ENCODE measurements at places on chromosomes 5 and 9.
A peak's percentile ranks its signal among the peaks of the same experiment; 100 is the strongest.

- no peak for DNase-seq
Observed at GRCh38 chr9:8364026-8364752, 564.6 kb upstream of the DMAC1 start.

DNA sequence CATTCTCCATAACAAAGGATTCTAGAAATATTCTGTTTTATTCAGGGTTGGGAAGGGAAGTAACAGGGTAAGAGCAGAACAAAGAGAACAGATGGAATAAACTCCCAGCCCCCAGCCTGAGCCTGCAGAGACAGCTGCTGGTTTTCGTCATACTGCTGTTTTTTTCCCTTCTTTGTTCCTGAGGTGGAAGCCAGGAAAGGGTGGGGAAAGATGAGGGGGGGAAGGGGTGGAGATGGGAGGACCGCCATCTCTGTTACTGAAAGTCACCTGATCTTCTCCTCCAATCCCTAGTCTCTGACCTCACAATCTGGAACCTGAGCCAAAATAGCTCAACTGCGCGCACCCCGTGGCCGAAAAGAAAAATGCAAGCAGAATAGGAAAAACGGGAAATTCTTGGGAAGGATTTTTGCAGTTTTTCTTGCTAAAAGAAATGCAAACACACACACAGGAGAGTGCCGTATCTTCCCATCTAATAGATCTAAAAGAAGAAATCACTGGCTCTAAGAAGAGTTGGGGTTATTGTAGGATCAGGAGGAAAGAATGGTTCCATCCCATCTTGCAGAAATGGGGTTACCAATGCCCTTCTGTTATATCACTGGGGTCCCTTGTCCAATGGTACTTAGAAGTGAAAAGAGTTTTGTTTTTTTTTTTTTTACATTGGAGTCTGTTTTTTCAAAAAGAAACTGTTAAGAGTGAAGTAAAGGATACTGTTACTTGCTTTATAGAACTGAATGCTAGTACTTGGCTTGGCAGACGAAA is 57.9 kb downstream of the DIAPH1 start:
- peak; percentile 90 for DNase-seq

DNA sequence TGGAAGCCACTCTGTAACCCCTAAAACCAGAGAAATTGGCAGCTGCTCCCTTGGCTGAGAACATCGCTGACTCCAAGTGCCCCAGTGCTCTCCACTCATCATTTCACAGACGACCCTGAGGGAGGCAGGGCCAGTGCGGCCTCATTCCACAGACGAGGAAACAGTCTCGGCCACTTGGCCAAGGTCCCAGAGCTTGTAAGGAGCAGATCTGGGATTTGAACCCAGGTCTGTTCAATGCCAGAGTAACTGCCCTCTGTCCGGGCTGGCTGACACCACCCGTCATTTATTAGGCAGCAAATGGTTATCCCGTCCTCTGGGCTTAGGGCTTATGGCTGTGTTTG is 19.9 kb upstream of the IER5L start:
- no peak for DNase-seq

- no peak for DNase-seq
Observed at GRCh38 chr5:167816354-167816753, 475.1 kb upstream of the WWC1 start.

DNA sequence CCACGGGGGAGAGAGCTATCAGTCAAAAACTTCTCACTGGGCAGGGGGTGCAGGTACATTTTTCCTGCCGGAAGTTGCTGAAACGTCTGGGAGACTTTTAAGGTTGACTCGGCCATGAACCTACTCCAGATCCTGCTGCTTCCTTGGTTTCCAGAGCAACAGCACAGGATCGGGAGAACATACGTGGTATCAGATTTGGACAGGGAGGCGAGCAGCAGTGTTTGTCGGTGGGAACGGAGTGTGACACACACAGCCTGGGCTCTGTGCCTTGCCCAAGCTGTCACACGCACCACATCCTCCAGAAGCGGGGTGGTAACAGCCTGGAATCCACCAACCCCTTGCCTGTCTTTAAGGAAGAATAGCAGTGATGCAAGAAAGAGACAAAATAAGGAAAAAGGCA is 276.5 kb downstream of the SLIT3 start:
- DNase-seq, result no peak

DNA sequence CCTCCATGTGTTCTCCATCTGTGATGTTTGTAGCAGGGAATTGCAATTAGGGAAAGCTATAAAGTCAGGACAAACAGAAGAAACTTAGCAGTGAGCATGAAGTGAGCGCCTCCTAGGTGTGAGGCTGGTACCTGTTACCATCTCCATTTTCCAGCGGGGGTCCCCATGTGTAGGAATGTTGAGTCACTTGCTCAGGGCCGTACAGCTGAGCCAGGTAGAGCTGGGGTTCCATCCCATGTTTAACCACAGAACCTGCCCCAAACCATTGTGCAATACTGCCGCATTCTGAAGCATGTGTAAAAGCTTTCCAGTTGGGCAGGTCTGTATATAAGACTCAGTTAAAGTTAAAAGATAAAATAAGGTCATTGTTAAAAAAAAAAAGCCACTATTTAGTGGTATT is 62.7 kb downstream of the NDFIP1 start:
- no peak for DNase-seq

- DNase-seq, result no peak
Observed at GRCh38 chr5:108818613-108819272, 71.0 kb downstream of the FER start.

DNA sequence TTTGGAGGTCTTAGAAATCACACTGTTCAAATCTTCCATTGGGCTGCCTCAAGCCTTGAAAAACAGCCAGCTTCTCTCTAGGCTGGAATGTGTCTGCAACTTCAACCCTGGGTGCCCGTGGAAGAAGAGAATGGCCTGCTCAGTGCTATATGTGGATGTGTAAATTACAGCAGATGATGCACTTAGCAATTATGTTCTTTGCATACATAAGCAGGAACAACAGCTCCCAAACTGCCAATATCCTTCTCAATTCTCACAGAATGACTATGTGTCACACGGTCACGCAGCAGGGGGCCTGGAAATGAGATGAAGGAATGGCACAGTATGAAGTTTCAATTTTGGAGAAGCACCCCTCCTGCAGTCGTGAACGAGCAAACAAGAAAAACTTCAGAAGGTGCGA is 175.2 kb upstream of the SMARCA2 start:
- DNase-seq, result no peak

- DNase-seq, result no peak
Observed at GRCh38 chr5:5798041-5798440, 375.6 kb downstream of the ICE1 start.

- no peak for DNase-seq
Observed at GRCh38 chr5:51188001-51188591, 195.2 kb upstream of the ISL1 start.

GRCh38 chr5:115151208-115151805 is 18.4 kb downstream of the TRIM36 start:
- no peak for DNase-seq

- DNase-seq, result no peak
Observed at GRCh38 chr9:113143432-113144227, 7.2 kb upstream of the SLC31A2 start.

- DNase-seq, result peak; percentile 45
Observed at GRCh38 chr5:151592855-151593408, 1.8 kb upstream of the FAT2 start.

- DNase-seq, result no peak
Observed at GRCh38 chr5:141363952-141364660, at the start of gene PCDHGA5. Gene PCDHGA5 (plus strand): TSS chr5:141364162. CDS start chr5:141364331, 169 bp downstream.

GRCh38 chr5:119190470-119191095 is 119.7 kb downstream of the DMXL1 start:
- no peak for DNase-seq

GRCh38 chr5:95272316-95272929 is 12.5 kb downstream of the MCTP1 start:
- DNase-seq, result no peak

DNA sequence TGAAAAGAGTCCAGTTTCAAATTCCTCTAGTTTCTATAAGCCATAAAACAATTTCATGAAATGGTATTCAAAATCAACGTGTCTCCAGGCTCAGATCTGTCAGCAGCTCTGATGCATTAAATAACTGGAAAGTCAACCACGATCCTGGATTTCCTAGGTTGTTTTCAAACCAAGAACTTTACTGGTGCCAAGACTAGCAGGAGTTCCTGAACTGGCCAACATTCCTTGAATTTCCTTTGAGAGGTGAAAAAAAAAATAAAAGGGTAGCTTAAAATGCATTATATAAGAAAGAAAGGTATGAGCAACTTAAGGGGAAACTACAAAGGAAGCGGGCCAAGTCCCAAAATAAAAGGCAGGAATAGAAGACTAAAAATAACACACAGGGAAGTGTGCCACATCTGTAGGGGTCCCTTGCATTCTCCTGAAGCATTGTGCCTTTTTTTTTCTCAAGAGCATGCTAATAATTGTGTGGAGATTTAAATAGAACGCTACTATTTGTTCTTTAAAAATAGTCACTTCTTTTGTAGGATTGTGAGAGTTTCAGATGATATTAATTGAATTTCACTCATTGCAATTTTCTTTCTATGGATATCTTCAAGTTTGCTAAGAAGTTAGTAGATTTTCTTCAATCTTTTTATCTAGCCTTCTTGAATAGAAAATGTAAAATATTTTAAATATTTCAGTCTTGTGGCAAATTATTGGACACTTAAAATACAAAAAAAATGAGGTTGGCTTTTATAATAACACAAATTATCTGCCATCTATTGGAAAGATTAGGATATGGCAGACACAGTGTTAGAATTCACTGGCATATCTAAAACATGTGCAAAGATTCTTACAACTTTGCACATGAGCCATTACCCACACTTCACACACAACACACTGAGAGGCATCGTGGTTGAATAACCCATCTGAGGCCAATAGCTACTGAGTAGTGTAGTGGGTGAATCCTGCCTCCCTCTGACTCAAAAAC is 15.3 kb downstream of the ESM1 start:
- DNase-seq, result no peak

GRCh38 chr5:52757527-52757926 is 30.2 kb upstream of the ITGA1 start:
- no peak for DNase-seq

DNA sequence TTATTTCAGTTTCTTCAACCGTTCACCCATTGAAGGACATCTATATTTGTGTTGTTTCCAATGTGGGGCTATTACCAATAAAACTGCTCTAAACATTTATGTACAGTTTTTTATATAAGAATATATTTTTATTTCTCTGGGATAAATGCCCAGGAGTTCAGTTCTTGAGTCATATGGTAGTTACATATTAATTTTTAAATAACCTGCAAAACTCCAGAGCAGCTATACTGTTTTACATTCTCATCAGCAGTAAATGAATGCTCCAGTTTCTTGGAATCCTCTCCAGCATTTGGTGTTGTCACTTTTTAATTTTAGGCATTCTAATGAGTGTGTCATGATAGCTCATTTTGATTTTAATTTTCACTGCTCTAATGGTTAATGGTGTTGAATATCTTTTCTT is 36.2 kb downstream of the CDK7 start:
- no peak for DNase-seq

- no peak for DNase-seq
Observed at GRCh38 chr5:58810086-58810485, 227.2 kb downstream of the RAB3C start.

DNA sequence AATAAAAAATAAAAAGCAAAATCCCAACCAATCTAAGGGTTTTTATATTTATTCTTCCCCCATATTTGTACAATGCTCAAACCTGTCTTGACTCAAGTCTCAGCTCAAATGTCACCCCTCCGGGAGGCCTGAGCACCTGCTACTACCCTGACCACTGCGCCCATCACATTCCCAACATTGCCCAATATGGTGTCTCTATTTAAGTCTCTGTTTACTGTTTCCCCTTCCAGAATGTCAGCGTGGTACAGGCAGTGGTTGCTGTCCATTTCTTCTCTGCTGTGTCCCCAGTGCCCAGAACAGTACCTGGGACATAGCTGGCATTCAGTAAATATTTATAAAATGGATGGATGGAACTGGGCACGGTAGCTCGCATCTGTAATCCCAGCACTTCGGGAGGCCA is 47.3 kb upstream of the PRRC2B start:
- no peak for DNase-seq
